ENCODE measurements at places on chromosomes 3 and 15.

DNA sequence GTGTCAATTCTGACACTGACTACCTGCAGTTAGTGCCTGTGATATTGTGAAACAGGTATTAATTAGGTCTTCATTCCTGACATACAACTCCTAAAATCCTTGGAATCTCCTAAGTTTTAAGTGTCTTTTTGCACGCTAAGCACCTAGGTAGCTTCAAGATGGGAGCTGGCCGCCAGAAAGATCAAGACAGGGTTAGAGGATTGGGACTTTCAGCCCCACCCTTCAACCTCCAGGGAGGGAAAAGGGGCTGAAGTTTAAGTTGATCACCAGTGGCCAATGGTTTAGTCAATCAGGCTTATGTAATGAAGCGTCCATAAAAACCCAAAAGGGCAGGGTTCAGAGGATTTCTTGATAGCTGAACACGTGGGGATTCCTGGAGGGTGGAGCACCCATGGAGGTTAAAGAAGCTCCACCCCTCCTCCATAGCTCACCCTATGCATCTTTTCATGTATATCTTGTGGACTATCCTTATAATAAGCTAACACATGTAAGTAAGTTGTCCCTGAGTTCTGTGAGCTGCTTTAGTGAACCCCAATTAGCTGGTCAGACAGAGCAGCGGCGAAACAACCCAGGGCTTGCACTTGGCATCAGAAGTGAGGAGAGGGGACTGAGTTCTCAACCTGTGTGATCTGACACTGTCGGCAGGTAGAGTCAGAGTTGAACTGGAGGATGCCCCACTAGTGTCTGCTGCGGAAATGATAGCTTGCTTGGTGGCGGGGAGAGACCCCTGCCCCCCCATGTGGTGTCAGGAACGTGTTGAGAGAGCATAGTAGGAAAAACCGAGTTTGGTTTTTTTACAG lies 12.8 kb upstream of the SRP14 start:
- no peak for DNase-seq

GRCh38 chr15:51932161-51932560 lies 39.4 kb downstream of the LEO1 start:
- DNase-seq, result no peak

GRCh38 chr3:193391902-193392301 lies 13.3 kb upstream of the ATP13A5 start:
- DNase-seq, result no peak

DNA sequence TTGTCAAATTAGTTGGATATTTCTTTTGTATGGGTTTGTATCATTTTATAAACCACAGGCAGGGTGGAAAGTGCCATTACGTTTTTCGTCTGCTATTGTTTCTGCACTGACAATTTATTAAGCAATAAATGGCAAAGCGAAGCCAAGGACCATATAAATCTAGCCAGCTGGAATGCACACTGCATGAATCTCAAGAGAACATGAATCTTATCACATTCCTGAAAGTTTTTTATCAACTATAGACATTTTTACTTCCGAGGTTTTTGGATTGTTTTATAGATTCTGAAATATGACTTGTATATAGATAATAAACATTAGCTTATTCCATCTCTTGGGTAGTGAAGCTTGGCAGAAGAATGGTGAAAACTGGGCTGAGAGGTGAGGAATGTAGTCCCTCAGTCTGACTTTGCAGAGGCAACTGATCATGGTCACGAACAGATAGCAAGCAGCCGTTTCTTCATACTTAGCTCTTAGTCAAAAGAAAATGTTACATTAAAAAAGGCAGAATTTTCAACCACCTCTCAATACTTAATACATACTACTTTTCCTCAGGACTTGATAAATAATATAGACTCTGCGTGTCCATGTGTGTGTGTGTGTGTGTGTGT lies 102.7 kb downstream of the OSBPL10 start:
- DNase-seq, result no peak

- DNase-seq, result no peak
Observed at GRCh38 chr15:69760890-69761568, 308.4 kb downstream of the RPLP1 start.

- DNase-seq, result no peak
Observed at GRCh38 chr3:135326851-135327250, 531.8 kb downstream of the EPHB1 start.

DNA sequence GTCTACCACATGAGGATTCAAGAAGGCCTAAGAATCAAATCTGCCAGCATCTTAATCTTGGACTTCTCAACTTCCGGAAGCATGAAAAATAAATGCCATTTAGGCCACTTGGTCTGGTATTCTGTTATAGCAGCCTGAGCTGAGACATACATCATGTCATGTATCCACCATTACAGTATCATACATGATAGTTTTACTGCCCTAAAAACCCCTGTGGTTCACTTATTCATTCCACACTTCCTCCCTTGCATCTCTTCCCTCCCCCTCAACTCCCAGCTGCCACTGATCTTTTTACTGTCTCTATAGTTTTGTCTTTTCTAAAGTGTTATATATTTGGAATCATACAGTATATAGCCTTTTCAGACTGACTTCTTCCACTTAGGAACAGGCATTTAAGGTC lies 161.8 kb downstream of the SNRK start:
- DNase-seq, result no peak
